GM12878 (cell line): ENCODE measurements at places on chromosomes 16 and 17. TPM values are rescaled to one million over a fixed set of nuclear protein-coding genes. Genes with fewer than 3 reads are reported as not detected.

ABCA6 gene
- 13.7 and 14.3 TPM in 2 replicates for total RNA-seq

NKIRAS2 gene
- total RNA-seq: 22.9 and 25.8 TPM in 2 replicates

DNA sequence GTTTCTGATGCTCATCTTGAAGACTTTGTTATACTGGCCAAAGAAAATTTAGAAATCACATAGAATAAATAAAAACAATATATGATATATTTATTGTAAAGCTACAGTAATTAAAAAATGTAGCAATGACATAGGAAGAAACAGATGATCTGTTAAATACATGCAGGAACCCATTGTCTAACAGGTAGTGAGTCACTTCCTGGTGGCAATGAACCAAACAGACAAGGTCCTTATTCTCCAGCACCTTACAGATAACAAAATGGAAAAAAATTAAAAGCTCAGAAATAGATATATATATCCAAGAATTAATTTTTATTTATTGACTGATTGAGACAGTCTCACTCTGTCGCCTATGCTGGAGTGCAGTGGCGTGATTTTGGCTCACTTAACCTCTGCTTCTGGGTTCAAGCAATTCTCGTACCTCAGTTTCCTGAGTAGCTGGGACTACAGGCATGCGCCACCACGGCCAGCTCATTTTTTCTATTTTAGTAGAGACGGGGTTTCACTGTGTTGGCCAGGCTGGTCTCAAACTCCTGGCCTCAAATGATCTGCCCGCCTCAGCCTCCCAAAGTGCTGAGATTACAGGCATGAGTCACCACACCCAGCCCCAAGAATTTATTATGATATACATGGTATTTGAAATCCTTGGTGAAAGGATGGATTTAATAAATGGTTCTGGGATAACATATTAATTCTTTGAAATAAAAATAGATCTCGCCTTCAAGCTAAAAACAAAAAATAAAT is 7.5 kb downstream of the NETO2 start:
- DNase-seq: no peak

- no peak for DNase-seq
These were observed 152.6 kb downstream of the CYB561 start for GRCh38 chr17:63293323-63294075.

DNA sequence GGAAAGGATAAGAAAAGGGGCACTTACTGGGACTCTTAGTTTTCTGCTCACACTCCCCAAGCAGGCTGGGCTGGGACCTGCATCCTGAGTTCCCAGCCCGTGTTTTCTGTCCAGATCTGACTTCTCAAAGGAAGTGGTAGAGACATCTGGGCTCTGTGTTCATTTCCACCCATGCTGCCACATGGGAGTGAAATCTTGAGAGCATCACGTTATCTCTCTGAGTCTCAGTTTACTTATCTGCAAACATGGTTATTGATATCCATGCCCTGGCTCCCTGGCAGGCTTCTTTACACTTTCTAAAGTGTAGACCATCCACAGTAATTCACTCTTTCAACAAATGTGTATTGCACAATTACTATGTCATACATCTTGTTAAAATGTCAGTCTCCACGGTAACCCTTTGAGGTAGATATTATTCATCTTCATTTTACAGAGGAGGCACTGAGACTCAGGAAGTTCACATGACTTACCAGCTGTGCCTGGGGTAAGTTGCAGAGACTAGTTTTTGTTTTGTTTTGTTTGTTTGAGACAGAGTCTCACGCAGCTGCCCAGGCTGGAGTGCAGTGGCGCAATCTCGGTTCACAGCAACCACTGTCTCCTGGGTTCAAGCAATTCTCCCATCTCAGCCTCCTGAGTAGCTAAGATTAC is 3.4 kb downstream of the ZNF688 start:
- peak; percentile 66 for DNase-seq

GRCh38 chr17:27985306-27985705 is 57.2 kb upstream of the NLK start:
- no peak for DNase-seq

DNA sequence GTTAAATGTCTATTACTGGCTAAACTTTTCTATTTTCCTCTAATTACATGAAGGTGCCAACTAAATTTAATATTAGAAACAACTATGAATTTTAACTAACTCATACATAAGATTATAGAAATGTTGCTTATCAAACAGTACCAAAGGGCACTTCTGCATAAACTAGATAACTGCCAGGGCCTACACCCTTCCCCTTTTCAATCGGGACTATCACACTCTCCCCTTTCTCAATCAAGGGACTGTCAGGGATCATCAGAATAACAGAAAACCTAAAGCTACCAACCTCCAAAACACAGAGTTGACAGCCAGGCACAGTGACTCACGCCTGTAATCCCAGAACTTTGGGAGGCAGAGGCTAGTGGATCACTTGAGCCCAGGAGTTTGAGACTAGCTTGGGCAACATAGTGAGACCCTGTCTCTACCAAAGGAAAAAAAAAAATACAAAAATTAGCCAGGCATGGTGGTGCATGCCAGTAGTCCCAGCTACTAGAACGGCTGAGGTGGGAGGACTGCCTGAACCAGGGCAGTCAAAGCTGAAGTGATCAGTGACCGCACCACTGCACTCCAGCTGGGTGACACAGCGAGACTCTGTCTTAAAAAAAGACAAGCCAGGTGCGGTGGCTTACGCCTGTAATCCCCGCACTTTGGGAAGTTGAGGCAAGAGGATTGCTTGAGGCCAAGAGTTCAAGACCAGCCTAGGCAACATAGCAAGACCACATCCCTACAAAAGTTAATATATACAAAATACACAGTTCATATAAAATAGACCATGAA is 3.2 kb upstream of the PHLPP2 start:
- DNase-seq: no peak

CA7 gene
- not detected in 2 replicates for total RNA-seq

DNA sequence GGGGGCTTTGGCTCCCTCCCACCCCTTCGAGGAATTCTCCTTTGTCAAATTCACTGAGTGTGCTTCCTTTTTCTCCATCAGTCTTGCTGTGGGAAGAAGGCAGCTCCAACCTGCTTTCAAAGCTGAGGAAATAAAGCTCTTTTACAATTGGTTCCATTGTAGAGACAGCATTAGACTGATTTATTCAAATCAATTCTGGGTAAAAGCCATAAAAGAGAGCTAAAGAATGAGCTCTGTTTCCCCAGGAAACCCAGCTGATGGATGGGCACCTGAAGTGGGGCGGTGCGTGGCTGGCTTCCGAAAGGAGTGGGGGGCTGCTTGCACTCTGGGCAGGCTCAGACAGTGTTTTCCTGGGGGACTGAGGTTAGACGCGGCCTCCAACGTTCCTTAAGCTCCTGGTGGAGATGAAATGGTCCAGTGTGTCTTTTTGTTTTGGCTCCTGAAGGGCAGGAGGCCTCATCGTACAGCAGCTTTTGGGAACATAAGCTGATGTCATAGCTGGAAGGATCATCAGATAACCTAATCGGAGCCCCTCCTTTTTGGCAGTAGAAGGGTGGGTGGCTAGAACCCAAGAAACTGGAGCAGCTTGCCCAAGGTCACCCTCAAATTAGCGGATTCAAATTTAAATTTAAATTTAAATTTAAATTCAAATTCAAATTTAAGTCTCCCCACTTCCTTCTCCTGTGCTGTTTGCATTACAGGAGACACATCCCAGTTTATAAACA is 128.5 kb upstream of the EEF2KMT start:
- no peak for DNase-seq

DNA sequence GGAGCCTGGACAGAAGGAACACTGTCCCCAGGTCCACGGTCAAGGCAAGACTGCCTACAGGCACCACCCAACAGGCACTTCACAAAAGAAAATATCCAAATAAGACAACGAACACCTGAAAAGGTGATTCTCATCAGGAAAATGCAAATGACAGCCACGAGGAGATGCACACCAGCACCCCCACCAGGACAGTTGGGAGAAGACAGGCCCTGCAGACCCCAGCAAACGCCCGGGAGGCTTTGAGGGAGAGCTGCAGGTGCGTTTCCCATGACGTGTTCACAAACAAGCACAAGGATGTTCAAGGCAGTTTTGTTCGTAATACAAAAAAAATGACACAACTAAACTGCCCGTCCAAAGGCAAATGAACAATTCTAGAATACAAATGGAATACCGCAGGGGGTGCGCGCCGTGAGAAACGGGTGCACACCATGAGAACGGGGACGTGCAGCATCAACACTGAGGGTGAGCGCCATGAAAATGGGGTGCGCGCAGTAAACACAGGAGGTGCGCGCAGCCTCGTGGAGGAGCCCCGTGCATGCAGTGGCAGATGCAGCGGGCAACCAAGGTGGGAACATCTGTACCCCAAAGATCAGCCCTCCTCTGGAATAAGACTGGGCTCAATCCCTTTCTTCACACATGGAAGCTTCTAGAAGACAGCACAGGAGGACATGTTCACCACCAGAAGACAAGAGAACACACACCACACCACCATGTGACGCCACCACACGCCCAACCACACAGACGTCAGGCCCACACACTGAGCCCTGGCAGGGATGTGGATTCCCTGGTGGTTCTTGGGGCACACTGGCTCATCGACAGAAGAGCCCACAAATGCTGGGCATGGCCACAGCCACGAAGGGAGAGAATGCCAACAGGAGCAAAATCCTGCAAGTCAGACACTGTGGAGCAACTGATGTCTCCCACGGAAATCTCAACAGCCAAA is 91.2 kb downstream of the ZNF778 start:
- DNase-seq: no peak
